ENCODE measurements at places on chromosomes 16 and 17. TPM values are rescaled to one million over a fixed set of nuclear protein-coding genes. Genes with fewer than 3 reads are reported as not detected.

DNA sequence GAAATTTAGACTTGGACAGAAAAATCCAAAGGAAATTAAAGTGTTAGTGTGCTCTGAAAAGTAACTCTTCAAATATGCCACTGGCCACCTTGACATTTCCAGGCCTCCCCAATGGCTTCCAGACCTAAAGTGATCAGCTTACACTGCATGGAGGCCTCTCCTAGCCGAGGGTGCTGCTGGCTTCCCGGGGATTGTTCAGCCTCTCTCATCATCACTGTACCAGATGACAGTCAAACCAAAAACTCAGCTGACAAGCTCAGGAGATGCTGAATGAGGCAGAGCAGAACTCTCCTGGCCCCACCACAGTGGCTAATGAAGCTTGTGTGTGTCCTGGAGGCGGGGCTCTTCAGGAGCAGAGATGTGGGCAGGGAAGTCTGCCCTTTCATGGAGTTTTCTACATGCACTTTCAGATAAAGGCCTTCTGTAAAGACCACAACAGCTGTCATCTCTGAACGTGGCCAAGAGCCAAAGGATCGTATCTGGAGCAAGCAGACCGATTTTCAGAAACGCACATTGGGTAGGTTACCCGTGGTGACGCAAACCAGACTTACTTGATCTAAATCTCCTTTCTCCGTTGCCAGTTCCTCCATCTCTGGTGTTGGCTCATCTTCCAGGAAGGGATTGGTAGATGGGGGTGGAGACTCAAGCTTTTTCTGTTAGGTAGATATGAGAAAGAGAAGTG is 113.3 kb downstream of the VPS53 start:
- peak; percentile 24 for DNase-seq

DNA sequence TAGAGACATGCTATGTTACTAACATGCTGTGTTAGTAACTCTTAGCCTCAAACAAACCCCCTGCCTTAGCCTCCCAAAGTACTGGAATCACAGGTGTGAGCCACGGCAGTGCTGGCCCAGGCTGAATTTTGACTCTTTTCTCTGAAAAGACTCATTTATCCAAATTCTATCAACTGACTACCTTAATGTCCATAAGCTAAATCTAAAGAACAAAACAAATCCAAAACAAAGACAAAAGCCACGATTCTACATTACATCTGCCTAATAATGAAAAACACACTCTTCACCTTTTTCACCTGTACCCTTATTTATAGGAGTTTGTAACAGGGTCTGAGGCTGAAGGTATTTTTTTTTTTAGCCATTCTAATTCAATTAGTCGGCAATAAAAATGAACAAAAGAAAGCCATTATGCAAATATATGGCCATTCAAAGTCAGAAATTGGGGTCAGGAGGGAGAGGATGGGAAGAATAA is 432.5 kb downstream of the RBFOX1 start:
- DNase-seq, result no peak

CBX4 gene
- total RNA-seq, result 10.6 TPM

JUP gene
- 353 TPM for total RNA-seq

SYCE1L gene
- 4.8 TPM for total RNA-seq

- no peak for DNase-seq
These were observed 35.2 kb downstream of the HSBP1 start for GRCh38 chr16:83842756-83843507.

UBFD1 gene
- total RNA-seq, result 32.4 TPM

TPSD1 gene
- total RNA-seq, result 0.64 TPM

TCAP gene
- total RNA-seq, result 0.49 TPM

DNA sequence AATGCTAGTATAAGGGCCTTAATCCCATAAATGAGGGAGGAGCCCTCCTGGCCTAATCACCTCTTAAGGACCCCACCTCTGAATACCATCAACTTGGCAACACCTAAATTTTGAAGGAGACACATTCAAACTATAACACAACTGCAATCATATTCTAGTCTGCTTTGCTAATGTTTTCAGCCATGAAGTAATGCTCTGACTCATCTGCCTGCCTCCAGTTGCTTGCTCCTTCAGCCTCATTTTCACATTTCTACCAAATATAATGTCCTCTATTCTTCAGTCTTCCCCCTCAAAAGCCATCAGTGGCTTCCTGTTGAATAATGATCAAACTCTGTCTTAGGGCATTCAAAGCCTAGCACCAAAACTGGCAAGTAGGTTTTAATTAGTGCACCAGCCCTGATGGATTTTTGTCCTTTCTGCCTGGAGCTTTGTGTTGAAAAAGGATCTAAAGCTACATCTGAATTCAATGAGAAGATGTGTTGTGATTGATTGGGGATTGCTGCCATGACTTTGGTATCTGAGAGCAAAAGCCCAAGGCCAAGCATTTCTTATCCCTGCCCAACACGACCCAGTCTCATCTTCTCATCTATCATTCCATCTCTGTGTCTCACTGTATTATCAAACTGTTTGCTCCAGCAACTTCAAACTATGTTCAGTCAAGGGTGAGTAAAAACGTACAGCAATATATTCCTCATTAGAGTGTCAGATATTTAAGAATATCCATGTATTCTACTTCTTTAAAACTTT is 140.8 kb upstream of the ELAC2 start:
- DNase-seq, result no peak

- DNase-seq, result no peak
These were observed 26.7 kb downstream of the PLD6 start for GRCh38 chr17:17179371-17179827.

DNA sequence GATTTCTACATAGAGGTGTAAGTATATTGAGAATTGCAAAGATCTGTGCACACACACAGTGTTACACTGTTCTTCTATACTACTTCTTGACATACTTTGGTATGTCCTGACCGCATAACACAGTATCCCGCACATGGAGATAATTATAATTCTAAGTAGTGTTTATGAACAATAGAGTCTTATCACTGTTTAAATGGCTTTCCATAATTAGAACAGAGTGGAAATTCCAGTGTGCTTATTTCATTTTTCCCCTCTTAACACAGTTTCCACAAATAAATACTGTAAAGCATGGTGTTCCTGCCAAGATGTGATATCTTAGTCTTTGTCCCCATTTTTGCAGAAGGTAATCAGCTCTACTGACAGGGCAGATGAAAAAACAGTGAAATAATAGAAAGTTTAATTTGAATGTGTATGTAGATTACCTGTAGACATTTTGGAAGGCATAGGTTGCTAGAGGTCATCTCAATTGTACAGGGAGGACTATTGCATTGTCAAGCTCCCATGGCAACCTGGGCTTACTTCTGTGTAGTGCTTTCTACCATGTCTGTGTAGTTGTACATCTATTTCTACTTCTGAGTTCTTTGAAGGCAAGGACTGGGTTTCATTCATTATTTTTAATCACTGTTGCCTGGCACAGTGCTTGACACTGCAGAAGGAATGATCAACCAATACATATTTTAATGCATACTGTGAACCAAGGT is 10.1 kb upstream of the KRT28 start:
- DNase-seq, result no peak

- DNase-seq, result no peak
These were observed 1.7 kb downstream of the SMARCD2 start for GRCh38 chr17:63840591-63841349.

- DNase-seq, result no peak
These were observed 20.5 kb downstream of the MPHOSPH6 start for GRCh38 chr16:82149536-82149935.

- DNase-seq, result peak; percentile 90
These were observed at the start of gene HIRIP3 for GRCh38 chr16:29995324-29995910. Gene HIRIP3, minus strand, starts transcription at chr16:29995617. Its CDS starts 12 bp downstream, at chr16:29995605.

Data from colonic mucosa (tissue), 4 donors.